ENCODE measurements at places on chromosomes 3 and 15.
A peak's percentile ranks its signal among the peaks of the same experiment; 100 is the strongest.

GRCh38 chr3:132530624-132531023 lies 66.4 kb upstream of the ACKR4 start:
- DNase-seq = no peak

- no peak for DNase-seq
Observed at GRCh38 chr3:64936556-64936955, 248.8 kb upstream of the ADAMTS9 start.

- no peak for DNase-seq
Observed at GRCh38 chr3:1987980-1988379, 110.7 kb upstream of the CNTN4 start.

GRCh38 chr3:145939431-145939830 lies 221.6 kb downstream of the PLOD2 start:
- DNase-seq = peak; percentile 74

DNA sequence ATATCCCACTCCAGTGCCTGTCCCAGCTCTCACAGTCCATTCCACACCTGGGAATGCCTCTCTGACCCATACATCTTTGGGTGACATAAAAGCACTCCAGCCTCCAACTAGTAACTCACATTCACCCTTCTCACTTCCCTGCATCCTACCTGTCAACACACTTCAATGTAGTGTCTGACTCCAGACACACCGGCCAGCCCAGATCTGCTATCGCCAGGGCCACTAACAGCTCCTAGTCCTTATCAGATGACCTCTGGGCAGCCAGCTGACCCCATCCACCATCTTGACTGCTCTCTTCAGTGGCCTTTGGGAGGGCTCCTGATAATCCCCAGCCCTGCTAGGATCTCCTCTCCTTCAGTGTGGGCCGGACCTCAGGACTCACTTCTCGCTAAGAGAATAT lies 2.9 kb upstream of the MCM2 start:
- no peak for DNase-seq

DNA sequence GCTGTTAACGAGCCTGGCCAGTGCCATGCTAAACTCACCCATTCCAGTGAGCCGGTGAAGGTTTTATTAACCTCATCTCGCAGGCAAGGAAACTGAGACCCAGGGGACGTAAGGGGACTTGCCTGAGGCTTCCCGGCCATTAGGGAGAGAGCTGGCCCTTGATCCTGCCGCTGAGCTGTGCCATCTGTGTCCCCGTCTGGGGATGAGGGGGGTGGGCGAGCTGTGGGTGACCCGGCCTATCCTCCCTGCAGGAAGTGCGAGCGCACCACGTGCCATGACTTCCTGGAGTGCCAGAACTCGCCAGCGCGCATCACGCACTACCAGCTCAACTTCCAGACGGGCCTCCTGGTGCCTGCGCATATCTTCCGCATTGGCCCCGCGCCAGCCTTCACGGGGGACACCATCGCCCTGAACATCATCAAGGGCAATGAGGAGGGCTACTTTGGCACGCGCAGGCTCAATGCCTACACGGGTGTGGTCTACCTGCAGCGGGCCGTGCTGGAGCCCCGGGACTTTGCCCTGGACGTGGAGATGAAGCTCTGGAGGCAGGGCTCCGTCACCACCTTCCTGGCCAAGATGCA lies 88.5 kb downstream of the FBLN2 start:
- peak; percentile 2 for DNase-seq

DNA sequence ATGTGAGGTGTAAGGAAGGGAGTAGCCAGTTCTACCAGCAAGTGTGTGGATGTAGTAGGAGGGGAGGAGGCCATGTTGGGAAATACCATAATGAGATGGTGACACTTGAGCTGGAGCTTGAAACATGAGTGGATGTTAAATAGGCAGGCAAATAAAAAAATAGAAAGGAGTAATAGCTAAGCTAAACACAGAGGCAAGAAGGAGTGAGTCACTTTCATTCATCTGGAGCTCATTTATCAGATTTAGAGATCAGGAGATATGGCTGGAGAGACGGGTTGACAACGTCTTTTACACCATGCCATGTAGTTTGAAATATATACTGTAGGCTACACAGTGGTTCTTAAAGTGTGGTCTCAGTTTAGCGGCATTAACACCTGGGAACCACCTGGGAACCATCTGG lies 390.5 kb downstream of the DIPK2A start:
- no peak for DNase-seq

GRCh38 chr15:80744415-80744814 lies 34.8 kb upstream of the CEMIP start:
- DNase-seq = no peak

DNA sequence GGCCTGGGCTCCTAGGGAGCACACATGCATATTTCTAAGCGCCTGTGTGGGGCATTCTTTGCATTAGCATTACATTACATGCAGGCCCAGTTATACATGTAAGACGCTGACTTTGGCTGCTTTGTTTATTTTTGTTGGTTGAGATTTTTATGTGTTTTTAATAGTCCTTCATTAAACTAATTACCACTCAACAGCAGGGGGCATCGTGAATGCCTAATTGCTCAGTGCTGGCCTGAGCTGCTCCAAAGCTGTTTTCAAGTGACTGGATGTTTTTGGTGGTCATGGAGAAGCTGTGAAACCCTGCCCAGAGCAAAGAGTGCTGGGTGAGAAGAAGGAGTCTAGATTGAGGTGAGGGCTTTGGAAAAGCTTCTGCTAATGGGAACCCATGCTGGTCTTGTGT lies 41.5 kb downstream of the GPD1L start:
- DNase-seq = no peak

DNA sequence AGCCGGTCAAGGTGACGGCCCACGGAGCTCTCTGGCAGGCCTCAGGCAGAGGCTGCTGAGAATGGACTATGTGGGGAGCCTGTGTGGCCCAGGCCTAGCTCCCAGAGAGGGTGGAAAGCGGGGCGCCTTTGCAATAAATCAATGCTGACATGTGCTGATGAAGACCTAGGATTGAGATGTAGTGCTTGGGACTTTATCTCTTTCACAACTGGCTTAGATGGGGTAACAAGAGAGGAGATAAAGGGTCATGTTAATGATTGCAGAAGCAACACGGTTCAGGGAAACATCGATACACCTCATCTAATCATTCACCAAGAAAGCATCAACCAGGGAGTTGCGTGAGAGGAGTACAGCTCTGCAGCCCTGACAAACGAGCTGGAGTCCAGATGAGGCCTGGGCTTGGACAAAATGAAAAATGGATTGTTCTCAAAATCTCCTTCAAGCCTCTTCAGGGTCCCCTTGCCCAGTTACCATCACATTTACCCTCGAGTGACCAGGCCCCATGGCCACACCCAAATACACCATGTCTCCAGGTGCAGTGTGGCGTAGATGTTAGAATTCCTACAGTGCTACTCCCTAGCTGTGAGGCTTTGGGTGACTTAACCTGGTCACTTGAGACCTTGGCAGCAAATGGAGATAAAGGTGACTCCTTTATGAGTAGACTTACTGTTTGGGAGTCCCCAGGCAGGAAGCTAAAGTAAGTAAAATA lies 146.4 kb upstream of the LIPC start:
- DNase-seq = no peak

DNA sequence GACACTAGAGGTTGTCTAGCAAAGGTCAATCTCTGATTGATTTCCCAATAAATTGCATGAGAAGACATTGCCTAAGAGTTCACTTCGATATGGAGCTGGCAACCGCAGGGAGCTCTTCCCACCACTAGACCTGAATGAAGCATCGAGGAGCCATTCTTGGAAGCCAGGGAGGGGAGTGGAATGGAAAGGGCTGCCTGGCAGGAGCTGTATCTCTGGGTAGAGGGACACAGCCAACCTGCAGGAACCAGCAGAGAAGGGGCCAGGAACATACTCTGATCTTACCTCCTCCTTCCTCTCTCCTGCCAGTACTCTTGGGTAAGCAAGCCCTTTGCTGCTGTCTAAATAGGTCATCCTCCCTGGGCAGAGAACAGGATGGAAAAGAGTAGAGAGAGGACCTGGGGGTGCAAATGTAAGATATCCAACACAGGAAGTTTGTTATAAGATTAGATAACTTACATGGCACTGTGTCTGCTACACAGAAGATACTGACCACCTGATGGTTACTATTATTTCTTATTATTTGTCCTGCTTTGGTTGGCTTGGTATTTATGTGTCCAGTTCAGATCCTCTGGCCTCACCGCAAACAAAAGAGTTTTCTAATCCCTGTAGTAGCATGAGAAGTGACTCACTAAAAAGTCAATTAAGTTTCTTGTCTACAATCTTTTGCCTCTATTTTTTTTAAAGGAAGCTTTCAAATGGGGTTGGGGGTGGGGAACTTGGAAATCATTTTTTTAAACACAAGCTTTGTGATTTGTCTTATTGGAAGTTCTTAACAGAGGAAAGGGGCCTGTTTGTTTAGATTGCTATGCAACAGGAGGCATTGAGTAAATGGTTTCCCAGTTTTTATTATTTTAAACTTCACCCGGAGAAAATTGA lies 156.7 kb upstream of the TSC22D2 start:
- peak; percentile 29 for DNase-seq

DNA sequence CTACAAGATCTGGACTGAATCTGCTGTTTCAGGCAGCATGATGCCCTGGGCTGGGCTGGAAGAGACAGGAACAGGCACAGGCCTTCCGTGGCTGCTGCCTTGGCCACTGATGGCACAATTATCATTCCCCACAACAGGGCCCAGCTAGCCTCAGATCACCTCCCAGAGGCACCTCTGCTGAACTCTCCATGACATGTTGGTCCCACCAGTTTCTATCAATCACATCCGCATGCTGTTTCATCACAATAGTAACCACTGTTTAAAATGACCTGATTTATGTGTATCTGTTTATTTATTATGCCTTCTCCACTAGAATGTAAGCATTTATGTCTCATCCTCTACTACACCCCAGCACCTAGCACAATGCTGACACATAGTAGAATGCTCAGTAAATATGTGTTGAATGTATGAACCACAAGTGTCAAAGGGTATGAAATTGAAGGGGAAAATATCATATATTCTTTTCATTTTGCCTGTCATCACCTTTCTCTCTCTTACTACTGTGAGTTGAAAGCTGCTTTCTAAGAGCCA lies 32.7 kb upstream of the ZBTB38 start:
- no peak for DNase-seq

GRCh38 chr15:92643849-92644815 lies 11.4 kb downstream of the FAM174B start:
- DNase-seq = peak; percentile 30

DNA sequence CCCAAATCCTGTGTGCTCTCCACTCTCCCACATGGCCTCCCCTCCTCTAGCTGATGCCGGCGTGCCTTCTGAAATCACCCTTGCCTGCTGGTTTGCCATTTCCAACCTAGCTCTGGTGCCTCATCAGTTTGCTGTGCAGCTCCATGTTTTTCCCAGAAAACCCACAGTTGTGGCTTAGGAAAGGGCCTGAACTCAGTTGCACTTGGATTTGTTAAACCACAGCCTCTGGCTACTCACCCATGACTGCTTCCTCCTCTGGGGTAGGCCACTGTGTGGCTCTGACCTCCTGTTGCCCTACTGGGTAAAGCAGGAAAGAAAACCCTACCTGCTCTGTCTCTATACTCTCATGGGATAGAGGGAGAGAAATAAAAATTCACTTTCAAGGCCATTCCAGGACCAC lies 97.3 kb downstream of the DAPK2 start:
- DNase-seq = no peak

DNA sequence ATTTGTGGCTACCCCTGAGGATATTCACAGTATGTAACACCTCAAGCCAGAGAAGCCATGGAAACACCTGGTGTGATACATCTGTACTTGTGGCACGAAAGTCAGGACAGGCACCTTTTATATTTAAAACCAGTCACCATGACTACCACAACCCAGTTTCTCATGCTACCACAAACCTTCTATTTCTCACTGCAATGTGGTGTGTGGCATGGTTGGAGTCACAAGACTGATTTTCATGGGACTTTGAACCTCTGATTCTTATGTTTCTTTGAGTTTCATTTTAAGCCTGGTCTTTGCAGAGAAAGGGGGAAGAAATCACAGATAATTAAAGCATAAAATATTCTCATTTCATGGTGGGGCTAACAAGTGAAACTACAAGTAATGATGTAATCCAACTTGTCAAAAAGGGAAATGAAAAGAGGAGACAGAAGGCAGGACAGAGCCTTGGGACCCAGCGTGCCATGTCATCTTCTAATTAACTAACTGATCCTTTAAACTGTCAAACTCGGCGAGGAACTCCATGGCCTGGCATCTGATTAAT lies 175.9 kb downstream of the PDZRN3 start:
- no peak for DNase-seq

- no peak for DNase-seq
Observed at GRCh38 chr15:36407647-36408046, 171.8 kb upstream of the CDIN1 start.

DNA sequence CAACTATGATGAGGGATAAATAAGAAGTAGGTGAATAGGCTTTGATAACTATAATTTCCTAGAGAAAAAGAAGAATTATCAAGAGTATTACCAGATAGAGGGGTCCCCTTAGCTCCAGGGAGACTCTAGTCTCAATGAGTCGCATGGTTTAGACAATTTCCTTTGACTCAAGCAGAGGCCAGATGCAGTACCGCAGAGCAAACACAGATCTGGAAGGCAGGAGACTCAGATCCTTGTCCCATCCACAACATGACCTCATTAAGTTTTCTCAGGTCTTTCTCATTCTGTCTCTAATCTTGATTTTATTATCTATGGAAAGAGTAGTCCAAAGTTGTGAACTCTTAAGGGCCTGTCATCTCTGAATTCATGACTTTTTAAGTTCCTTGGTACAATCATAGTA lies 987.9 kb downstream of the NTRK3 start:
- DNase-seq = no peak

DNA sequence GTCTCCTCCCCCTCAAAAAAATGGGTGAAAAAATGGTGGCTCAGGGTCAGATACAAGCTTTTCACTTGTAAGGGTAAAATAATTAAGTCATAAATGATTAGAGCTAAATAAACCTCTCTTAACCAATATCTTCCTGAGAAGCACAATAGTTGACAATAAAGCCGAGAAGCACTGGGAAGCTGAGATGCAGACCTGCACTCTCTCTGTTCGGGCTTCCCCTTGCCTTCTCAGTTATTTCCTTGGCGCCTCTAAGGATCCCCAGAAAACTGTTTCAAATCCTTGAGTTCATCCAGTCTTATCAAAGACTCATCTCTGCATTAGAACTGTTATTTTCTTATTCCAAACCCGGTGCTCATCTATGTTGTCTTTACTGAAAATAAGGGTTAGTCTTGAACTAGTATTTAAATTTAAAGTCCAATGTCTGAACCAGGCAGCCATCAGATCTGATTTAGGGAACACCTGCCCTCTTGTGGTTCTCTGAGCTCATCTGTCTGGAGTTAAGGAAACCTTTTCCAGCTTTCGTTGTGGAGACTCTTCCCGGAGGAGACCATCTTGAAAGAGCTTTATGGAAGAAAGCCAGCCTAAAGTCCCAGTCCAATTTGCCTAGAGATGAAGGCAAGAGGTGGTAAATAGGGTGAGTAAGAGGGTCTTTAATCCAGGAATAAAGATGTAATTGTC lies 256.4 kb upstream of the MCTP2 start:
- DNase-seq = peak; percentile 50

- no peak for DNase-seq
Observed at GRCh38 chr3:190229632-190230424, 92.4 kb downstream of the CLDN1 start.

DNA sequence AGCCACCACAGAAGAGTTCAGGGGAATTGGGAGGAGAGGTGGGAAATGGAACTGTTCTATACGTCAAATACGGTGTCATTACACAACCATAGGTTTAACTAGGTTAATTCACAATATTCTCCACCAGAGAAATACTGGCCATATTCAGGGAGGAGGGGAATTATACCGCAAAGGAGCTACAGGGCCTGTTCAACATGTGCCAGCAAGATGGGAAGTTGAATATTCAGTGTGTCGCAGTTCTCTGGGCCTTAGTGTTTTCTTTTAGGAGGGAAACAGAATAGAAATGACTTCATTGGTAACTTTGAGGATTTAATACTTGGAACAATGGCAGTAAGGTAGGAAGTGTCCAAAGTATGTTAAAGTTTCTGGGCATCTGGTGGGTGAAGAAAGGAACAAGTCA lies 18.0 kb upstream of the FBXW12 start:
- no peak for DNase-seq
